ENCODE measurements at places on chromosomes 11 and 22.

DNA sequence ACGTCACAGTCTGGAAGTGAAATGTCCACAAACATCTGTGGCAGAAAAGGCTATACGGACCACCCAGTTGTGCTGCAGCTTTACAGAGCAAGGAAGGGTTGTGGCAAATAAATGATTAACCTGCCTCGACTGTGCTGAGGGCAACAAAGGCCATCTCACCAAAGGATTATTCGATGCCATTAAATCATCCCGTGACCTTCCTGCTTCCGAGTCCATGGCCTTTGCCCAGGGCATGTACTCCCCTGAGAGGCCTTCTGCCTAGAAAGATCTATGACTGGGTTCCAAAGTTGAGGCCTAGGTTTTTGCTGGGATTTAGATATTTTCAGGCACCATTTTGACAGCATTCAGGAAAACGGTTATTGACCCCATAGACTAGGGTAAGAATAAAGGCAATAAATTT, 9.2 kb downstream of the CDPF1 start:
- no peak for DNase-seq

DNA sequence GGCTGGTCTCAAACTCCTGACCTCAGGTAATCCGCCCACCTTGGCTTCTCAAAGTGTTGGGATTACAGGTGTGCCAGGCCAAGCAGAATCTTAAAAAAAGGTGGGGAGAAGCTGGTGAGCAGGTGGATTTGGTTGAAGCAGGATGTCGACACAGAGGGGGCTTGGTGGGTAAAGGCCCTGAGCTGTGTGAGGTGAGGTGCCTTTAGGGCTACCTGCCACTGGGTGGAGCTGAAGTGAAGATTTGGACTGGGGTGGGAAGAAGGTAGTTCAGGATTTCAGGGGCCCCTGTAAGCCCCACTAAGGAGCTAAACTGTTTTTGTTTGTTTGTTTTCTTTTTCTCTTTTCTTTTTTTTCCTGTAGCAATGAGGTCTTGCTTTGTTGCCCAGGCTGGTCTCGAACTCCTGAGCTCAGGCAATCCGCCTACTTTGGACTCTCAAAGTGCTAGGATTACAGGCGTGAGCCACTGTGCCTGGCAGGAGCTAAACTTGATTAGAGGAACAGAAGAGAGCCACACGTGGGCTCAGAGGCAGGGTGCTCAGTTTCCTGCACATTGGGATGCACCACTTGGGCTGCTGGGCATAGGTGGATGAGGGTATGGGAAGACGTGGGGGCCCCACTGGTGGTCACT, 6.0 kb downstream of the P2RX6 start:
- peak; percentile 84 for DNase-seq

DNA sequence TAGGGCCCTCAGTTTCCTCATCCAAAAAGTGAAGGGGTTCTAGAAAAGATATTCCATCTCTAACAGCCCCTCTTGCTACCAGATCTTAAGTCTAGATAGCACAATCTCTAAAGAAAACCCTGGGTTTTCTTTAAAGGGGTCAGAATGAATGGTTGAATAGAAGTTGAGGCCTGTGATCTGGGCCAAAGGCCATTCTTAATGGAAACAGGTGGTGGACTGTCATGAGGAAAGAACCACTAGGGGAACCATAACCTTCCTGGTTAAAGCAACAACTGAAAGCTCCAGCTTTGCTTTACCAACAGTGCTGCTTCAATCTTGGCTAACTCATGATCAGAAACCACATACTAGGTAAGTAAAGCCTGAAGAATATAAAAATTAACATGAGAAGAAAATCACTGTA, 1.8 kb downstream of the CELF1 start:
- peak; percentile 27 for DNase-seq

DNA sequence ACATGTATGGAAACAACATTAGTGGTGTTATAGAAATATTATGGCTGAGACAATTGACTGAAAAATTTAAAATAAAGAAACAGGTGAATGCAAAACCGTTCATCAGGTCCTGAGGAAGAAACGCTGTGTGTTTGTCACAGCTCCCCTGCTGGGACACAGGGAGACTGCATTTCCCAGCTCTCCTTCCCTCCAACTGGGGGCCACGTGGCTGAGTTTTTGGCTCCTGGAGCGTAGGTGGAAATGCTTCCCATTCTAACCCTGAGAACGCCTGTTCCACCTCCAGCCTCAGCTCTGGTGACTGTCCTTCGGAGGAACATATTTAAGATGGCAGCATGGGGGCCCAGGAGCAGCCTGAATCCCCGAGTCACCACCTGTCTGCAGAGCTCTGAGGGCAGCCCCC, 398.6 kb downstream of the BRD1 start:
- no peak for DNase-seq

DNA sequence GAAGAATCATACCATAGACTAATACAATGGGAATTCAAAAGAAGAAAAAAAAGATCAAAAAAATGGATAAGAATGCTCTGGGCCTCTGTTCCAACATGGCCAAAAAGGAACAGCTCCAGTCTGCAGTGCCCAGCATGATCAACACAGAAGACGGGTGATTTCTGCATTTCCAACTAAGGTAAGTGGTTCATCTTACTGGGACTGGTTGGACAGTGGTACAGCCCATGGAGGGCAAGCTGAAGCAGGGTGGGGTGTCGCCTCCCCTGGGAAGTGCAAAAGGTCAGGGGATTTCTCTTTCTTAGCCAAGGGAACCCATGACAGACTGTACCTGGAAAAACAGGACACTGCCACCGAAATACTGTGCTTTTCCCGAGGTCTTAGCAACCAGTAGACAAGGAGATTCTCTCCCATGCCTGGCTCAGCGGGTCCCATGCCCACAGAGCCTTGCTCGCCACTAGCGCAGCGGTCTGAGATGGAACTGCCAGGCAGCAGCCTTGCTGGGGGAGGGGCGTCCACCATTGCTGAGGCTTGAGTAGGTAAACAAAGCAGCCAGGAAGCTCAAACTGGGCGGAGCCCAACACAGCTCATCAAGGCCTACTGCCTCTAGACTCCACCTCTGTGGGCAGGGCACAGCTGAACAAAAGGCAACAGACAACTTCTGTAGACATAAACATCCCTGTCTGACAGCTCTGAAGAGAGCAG, 428.4 kb downstream of the MN1 start:
- DNase-seq, result peak; percentile 64
